Activated CD4-positive, CD25-positive, alpha-beta regulatory T cell (primary cell): ENCODE measurements at places on chromosomes 1 and 21.

- DNase-seq, result no peak
Observed at GRCh38 chr1:33030575-33030974, 6.1 kb downstream of the AK2 start.

- no peak for DNase-seq
Observed at GRCh38 chr1:2150801-2151200, 43.8 kb downstream of the FAAP20 start.

GRCh38 chr21:31750843-31751242 lies 18.9 kb upstream of the SCAF4 start:
- DNase-seq, result no peak

DNA sequence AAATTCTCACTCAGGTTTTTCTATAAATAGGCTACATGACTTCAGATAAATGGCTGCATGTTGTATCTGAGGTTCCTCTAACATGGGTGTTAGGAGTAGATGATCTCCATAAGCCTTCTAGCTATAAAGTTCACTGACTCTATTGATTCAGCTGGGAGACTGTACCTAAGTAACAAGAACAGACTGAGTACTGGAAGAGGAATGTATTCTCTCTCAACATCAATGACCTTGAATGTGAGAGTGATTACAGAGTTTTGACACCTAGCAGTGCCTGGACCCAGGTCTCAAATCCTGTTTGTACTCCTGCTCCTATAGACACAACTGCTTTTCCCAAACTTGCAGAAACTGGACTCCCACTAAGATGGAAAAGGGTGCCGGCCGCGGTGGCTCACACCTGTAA lies 8.6 kb upstream of the SLC19A2 start:
- no peak for DNase-seq

- DNase-seq, result no peak
Observed at GRCh38 chr1:228114827-228115226, 5.7 kb upstream of the MRPL55 start.

DNA sequence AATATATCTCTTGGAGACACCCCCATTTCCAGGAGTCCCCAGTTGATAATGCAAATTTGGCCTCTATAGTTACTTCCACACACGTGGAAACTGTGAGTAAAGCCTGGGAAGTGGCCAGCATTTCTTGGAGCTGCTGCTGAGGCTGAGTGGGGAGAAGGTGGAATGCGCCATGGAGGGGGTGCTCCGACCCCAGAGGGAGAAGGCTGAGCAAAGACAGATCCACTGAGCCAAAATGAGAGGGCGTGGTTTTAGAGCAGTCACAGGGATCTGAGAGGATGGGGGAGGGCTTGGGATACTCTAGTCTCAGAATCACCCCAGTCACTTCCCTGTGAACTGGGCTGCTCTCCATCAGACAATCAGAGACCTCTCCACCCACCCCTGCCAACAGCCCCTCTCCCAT lies 38.7 kb downstream of the TRIM62 start:
- DNase-seq, result no peak

DNA sequence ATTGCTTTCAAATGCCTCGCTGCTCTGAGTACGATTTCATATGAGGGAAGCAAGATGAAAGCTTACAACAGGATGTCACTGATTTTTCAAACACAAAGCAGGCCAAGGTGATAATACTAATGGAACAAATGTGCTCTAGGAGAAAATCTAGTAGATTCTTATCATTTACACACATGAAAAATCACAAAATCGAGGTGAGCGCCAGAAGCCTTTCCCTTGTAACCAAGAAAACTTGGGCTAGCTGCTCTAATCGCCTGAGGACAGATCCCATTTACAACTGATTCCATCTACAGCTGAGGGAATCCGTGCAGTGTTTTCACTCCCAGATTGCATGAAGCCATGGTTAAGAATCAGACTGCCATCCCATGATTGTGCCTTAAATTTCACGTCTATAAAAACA lies 117.5 kb downstream of the TM2D1 start:
- DNase-seq, result no peak

DNA sequence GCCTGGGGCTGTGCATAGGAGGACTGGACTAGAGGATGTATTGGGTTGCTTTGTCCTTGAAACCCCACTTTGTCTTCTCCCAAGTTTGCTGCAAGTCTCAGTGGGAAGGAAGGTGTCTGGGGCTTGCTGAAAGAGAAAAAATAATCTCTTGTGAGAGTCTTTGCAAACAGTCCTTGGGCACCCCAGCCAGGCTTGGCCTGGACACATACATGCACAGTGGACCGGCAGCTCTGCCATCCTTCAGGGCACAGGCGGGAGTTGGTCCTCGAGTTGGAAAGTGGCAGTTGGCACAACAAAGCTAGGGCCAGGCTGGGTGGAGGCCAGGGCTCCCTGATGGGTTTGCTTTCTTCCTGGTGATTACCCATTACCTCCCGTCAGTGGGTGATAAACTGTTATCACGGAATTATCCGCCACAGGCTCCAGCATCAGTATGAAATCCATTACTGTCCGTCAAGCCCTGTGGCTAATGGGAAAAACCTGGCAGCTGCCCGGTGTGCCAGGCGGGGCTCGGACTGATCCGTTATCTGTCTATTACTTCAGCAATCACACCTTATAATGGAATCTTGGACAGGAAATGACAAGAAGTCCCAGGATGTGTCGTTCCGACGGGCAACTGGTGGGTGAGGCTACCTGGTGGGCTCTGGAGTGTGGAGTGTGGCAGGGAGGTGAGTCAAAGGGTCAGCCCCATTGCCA lies 265.7 kb downstream of the GRIK3 start:
- no peak for DNase-seq

DNA sequence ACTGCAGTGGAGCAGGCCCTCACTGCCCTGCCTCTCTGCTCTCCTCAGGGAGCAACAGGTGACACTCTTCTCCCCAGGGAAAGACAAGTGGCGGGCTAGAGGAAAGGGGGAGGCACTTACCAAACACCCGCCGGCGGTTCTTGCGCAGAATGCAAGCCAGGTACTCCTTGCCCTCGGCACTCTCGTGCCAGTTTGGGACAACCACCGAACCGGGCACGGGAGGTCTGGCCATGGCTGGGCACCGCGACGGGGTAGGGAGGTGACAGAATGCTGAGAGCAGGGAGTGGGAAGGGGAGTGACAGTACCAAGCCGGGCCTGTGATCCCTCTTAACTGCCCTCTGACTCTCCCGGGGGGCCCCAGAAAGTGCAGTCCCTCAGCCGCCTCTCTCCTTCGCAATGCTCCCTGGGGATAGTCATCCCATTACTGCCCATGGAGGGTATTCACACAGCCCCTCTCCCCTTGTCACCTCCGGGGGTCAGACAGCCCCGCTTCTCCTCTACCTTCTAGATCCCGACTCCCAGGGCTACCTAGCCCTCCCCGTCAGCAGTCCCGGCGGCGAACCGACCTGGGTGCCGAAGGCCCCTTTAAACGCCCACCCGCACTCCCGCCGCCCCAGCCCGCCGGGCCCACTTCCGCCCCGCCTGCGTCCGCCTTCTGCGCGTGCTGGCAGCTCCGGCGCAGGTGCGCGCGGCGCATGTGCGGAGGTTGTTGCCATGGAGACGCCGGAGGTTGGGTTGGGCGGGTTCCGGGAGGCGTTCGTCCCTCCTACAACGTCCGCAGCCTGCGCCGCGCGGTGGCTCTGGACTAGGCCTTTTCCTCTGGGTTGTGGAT lies at the start of gene CPLANE2:
Gene CPLANE2, minus strand, starts transcription at position 673 of the 832 bp plus-strand sequence. Its CDS starts 441 bp downstream, at position 232.
- peak; percentile 91 for DNase-seq

DNA sequence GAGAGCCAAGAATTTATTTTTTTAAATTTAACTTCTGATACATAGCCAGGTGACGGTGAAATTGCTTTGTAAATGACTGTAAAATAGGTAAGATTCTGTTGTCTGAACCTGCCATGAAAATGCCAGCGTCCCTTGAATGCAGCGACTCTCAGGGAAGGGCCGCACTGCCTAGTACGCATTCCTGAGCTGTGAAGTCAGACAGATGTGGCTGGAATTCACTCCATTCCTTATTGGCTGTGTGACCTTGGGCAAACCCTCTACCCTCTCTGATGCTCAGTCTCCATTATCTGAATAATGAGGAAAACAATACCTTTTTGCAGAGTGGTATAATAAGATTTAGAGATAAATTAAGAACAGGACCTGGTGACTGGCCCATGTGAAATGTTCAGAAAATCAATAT lies 167.1 kb upstream of the DAB1 start:
- no peak for DNase-seq

DNA sequence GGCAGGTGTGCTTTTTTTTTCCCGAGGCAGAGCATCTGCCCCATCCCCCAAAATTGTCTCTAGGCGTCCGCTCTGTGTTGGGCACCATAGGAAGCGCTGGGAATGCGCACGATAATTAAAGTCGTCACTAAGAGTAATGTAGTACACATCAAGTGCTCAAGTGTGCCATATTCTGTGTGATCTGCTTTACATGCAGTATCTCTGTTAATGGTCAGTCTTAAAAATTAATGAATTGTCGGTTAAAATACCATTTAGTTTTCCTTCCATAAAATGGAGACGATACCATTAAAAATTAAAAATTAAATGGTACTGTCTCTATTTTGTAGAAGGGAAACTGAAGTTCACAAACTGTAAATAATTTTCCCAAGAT lies 544 bp upstream of the CCT8 start:
- no peak for DNase-seq

GRCh38 chr1:9174243-9174642 lies 45.3 kb upstream of the GPR157 start:
- DNase-seq, result no peak

- DNase-seq, result no peak
Observed at GRCh38 chr1:31689854-31690253, 14.0 kb downstream of the COL16A1 start.

DNA sequence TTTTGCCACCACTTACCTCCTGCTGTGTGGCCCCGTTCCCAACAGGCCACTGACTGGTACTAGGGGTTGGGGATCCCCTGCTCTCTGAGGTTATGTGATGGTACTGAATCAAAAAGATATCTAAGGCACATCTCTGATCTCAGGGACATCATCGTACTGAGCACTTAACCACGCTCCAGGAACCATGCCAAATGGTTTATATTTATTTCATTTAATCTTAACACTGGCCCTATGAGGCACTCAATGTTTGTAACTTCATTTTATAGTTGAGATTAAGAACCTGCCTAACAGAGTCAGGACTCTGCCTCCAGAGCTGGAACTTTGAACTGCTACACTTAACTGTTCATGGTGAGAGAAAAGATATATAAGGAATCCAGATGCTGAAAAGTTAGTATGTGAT lies 98.0 kb upstream of the HP1BP3 start:
- DNase-seq, result no peak

GRCh38 chr1:57329937-57330336 lies 93.9 kb downstream of the DAB1 start:
- no peak for DNase-seq

GRCh38 chr1:213996320-213997037 lies 8.7 kb downstream of the PROX1 start:
- no peak for DNase-seq

DNA sequence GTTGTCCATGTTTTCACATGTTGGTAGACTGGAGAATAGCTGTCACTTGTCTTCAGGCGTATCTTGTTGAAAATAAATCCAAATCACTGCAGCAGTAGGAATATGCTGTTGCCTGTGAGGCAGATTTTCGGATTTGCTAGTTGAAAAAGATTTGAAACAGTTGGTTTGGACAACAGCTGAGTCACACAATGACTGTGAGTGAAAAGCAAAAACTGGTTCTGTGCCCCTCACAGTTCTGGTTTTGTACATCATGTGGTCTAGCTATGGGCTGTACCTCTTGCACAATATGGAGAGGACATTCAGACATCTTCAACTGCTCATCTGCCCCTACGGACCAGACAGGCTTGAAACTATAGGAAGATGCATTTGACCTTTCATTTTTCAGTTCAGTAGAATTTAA lies 1.8 kb downstream of the ARF1 start:
- DNase-seq, result no peak

DNA sequence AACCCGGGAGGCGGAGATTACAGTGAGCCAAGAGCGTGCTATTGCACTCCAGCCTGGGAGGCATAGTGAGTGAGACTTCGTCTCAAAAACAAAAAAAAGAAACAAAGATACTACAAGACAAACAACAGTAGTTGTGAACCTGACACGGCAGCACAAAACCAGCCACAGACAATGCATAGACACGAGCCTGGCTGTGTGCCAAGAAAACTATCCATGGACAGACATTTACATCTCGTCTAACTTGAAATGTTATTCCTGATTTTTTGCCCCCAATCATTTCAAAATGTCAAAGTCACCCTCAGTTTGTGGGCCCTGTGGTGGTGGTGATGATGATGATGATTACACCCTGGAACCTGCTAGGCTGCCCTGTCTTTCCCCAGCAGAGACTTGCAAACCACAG lies 6.3 kb downstream of the KLHL21 start:
- DNase-seq, result no peak

DNA sequence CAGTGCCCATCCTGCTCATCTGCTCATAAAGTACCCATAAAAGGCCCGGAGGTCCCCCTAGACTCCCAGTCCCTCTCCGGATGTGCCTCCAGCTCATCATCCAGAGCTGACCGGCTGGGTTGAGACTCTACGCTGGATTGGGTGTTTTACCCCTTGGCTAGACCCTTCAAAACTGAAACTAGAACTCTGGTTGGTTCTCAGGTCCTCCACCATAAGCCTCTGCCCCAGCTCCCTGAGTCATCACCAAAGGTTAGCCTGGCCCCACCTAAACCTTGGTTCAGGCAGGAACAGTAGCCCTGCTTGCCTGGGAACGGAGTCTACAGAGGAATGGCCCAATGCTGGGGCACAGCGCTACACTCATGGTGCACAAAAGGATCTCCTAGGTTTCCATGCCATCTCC lies 75.1 kb downstream of the TLR5 start:
- DNase-seq, result no peak

- no peak for DNase-seq
Observed at GRCh38 chr1:246573491-246573890, 7.2 kb downstream of the CNST start.

DNA sequence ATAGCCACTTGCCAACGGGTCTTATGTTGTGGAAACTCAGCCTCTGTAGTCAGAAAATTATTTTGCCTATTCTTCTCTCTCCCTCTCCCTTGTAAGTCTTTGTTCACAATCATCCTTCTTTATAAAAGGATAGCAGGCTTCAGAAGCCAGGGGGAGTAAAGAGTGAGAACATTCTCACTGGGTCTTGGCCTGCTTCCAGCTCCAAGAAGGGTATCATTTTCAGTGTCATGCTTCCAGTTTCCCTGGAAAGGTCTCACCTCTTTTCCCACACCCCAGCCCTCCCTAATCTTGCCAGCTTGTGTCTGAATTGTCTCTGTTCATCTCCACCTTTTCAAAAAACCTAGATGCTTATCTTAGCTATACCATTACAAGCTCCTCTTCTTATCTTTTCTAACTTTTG lies 346.2 kb upstream of the LRRC7 start:
- no peak for DNase-seq
